AG20443 (cell line): ENCODE measurements at places on chromosomes 11 and 22.

- DNase-seq = no peak
These were observed 18.7 kb downstream of the ASPHD2 start for GRCh38 chr22:26447584-26448329.

DNA sequence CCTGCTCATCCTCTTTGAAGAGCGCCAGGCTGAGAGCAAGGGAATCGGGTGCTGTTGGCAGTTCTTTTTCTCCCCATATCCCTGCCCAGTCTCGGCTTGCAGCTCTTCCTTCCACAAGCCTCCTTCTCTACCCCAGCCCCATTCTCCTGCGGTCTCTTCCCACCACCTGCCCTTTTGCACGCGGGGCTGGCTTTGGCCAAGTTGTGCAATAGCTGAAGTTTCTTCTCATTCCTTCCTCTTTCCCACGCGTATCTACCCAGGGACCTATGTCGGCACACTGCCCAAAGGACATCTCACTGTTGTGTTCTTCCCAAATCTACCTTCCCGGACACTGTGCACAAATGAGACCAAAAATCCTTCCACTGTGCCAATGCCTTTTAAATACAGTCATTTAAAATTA, 22.3 kb upstream of the HTR3A start:
- no peak for DNase-seq

GRCh38 chr22:28977060-28977459, 84.6 kb downstream of the C22orf31 start:
- DNase-seq = no peak

GRCh38 chr11:118998388-118998717, 415 bp downstream of the CENATAC start:
- DNase-seq = no peak

GRCh38 chr11:844693-845644, 2.3 kb downstream of the TSPAN4 start:
- DNase-seq = peak; percentile 92

- peak; percentile 77 for DNase-seq
These were observed 5.2 kb upstream of the ZC3H12C start for GRCh38 chr11:110087812-110088534.

GRCh38 chr11:66344550-66345315, at the start of gene BRMS1:
TSS of gene BRMS1 (minus strand) at chr11:66345104. CDS start at chr11:66342234, 2,870 bp downstream.
- peak; percentile 95 for DNase-seq

DNA sequence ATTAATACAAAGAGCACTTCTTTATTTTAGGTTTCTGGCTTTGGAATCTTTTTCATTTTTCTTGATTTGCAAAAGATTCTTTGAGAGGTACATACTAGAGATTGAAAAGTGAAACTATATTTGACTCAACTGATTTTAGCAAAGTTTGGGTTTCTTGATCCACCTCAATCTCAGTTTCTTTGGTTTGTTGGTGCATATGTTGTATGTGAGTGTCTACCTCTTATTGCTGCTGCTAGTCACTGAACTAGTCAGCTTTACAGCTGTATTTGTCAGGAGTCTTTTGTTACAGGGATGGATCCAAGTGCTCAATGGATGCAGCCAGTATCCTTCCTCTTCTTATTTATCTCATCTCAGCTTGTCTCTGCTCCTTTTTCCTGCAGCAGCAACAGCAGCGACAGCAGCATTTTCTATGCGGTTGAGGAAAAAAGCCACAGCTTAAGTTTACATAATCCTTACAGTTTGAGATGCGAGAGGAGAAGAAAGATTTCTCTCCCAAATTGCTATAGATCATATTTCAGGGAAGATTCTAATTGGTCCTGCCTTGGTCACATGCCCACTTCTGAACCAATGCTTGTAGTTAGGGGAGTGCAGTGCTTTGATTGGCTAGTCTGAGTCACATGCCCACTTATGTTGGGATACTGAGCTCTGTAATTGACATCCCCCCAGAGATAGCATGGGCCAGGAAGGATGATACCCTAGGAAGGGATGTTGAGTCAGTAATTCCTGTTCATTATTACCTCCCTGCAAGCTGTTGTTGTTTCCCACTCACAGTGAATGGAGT, 10.0 kb upstream of the ZNRF3 start:
- DNase-seq = no peak

GRCh38 chr22:36606114-36606513, 77.1 kb upstream of the EIF3D start:
- no peak for DNase-seq

DNA sequence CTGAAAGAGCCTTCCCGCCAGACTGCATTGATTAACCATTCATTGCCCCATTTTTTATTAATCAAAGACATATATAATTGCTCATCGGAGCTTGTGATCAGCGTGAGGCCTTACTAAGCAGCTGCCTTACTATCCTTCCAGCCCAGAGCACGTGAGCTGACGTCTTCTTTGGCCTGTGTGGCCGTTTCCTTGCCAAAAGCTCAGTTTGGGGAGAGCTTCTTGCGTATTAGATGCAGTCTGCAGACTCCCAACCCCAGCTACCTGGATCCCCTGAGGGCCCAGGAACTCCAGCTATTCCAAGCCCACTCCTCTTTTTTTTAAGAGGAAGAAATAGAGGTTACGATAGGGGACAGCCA, 784 bp upstream of the SLC43A3 start:
- peak; percentile 80 for DNase-seq
